Kidney (tissue), 22 donors: ENCODE measurements at places on chromosomes 11 and 22. TPM values are rescaled to one million over a fixed set of nuclear protein-coding genes. Genes with fewer than 3 reads are reported as not detected.

PATE2 gene
- not detected for total RNA-seq

PANX2 gene
- total RNA-seq = 1.0 TPM

GUCY1A2 gene
- total RNA-seq = 16.1 TPM

ASCC2 gene
- total RNA-seq = 51.3 TPM

SPINDOC gene
- 10.9 TPM for total RNA-seq

- peak; percentile 2 for DNase-seq
Measured at GRCh38 chr11:125627236-125627910, 2.4 kb downstream of the CHEK1 start.

DNA sequence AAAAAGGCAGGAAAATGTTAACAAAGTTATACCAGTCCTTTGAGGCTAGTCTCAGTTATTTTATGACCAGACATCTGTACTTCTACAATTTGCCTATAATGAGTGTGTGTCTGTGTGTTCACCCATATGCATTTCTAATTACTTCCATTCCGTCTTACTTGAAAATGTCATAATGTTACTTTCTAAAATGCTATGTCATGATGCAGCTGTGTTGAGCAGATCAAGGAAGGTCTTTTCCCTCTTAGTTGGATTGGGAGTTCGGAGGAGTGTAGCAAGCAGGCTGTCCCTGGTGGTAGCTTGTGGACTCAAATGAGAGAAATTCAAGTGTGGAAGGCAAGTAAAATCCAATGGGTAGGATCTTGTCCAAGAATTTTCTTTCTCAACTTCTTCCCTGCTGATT, 3.0 kb downstream of the SNX19 start:
- DNase-seq = no peak

DNA sequence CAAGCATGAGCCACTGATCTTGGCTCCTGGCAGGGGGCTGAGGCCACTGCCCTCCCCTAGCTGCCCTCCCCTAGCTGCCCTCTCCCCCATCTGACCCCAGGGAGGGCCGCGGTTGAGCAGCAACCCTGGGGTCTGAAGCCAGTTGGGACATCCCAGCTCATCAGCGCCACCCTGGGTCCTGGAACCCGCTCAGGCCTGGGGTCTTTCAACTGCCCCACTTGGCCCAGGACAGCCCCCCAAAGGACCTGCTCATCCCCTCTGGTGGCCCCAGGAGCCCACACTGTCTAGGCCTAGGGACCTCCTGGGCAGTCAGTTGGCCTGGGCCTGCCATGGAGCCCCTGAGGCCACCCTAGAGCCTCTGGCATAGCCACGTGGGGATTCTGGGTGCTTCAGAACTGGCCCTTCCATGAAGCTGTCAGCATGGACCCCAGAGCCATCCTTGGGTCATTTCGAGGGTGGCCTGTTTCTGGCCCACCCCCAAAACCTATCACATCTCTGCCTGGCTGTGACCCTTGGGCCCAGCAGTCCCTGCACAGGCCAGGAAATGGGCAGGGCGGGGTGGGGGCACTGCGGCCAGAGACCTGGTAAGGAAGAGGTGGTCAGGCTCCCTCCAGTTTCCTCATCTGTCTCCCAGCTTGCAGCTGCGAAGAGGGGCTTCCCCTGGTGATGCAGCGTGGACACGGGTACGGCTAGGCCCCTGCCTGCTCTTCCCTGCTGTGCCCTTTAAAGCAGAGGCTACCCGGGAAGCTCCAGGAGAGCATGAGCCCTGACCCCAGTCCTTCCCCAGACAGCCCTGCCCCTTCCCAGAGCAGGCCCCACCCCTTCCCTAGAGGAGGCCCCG, 37.9 kb downstream of the MUC2 start:
- DNase-seq = no peak

DNA sequence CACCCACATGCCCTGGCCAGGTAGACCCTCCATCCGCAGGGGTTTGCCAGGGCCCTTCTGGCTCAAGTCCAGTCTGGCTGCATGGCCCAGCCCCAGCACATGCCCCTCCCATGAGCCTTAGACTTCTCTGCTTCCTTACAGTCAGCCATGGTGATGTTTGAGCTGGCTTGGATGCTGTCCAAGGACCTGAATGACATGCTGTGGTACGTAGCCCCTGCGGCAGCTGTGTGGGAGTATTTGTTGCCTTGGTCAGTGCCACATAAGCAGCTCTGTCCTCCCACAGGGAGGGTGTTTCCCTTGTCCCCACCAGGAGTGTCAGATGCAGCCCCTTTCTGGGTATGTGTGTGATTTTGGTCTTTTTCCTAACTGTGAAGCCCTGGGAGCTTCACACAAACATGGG, 17.5 kb downstream of the CDC45 start:
- peak; percentile 74 for DNase-seq

DNA sequence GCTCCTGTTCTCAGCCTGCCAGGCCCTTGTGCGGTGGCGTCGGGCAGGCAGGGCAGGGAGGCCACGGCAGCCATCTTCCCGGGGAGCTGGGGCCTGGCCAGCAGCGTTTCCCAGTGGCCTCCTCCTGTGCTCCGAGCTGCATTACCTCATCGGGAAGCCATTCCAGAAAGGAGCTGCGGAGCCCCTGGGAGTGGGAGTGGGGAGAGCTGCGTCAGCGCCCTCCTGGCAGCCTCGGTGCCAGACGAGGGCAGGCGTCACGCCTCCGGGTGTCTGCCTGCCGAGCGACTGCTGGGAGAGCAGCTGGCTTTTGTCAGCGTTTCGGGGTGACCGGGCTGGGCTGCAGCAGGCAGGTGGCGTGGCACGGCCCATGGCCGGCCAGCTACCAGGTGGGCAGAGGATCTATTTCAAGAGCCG, 30.9 kb upstream of the WNT7B start:
- DNase-seq = peak; percentile 82

DNA sequence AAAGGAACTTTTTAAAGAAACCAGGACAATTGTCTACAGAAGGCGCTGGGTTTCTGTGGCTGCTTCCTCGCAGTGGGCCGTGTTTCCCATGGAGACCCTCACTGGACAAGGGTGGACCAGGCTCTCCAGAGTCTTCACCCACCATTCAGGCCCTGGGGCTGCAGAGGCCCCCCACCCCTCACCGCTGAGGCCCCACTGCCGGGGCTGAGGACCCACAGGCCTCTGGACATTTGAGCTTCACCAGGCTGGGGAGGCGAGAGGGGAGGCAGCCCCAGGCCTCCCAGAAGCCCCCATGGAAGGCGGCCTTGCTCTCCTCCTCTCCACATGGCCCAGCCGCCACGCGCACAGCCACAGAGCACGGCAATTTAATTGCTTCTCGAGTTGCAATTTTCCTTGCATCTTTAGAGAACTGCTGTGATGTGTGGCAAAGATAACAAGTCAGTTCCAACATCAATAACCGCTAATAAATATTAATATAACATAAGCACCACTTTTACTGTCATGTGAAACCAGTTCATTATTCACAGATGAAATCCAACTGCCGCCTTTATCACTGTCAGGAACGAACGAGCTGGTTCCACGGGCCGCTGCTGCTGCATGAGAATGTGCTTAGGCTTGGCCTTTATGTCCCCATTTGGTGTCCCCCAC, 81.0 kb downstream of the PHF21B start:
- peak; percentile 41 for DNase-seq

- no peak for DNase-seq
Measured at GRCh38 chr11:121240650-121241303, 51.8 kb upstream of the SC5D start.

GRCh38 chr11:18046116-18046777, at the start of gene TPH1:
TSS of gene TPH1 (minus strand) at chr11:18046269. CDS start at chr11:18040762, 5,507 bp downstream.
- peak; percentile 56 for DNase-seq

GRCh38 chr22:26768952-26769351, 111.6 kb downstream of the MIAT start:
- no peak for DNase-seq

GRCh38 chr22:41479671-41480396, 10.9 kb downstream of the ACO2 start:
- no peak for DNase-seq

GRCh38 chr11:35721651-35722282, 59.2 kb downstream of the TRIM44 start:
- no peak for DNase-seq

GRCh38 chr22:28574159-28574788, 105.4 kb downstream of the TTC28 start:
- no peak for DNase-seq

GRCh38 chr11:116557282-116557681, 215.5 kb downstream of the BUD13 start:
- no peak for DNase-seq

DNA sequence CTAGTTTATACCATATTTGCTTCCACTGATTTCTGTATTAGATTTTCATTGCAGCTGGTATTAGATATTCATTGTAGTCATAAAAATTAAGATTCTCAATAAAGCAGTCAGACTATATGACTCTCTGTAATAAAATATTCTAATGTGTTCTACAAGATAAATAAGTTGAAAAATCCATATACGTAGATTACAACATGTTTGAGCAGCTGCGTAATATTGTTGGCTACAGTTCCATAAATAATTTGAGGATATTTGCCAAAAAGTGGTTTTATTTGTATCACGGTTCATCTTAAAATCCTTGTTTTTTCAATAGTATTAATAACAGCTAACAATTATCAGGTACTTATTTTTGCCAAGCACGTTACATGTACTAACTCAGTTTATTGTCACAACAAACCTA, 668.6 kb upstream of the CCDC90B start:
- no peak for DNase-seq

- DNase-seq = no peak
Measured at GRCh38 chr22:47247579-47248240, 485.3 kb downstream of the TBC1D22A start.

DNA sequence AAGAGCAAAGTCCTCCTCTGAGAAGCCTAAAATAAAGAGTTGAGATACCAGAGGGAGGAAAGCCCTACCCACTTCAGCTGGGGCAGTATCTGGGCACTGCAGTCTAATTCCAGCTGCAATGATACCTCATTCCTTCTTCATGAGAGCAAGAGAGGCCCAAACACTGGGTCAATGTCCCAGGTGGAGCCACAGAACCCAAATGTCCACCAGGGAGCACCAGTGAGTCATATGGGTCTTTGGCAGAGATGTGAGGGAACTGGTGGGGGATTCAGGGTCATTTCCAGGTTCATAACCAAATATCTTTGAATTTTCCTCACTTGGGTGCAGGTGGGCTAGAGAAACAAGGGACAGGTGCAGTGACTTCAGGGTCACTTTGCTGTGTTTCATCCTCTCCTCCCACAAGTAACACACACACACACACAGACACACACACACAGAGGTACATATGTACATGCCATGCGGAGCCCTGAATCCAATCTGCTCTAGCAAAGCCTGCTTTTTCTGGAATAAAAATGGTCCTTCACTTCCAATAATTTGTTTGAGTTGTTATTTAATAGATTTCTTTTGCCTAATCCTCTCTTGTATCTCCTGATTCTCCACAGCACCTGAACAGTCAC, 585.4 kb downstream of the SOX6 start:
- peak; percentile 53 for DNase-seq

DNA sequence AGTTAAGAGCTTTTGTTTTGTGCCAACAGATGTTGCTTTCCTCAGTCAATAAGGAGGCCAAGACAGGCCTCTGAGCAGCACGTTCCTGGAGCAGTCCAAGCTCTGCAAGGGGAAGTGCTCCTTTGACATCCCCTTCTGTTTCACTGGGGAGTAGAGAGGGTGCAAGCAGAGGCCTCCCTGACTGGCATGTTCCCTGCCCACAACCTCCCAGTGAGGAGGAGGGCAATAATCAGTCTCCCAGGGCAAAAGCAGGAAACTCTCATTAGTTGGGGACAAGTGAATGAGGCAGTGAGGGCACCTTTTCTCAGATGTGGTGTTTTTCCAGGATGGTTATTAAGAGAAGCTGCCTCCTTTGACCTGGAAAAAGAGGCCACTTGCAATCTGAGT, 79.5 kb upstream of the ZBED5 start:
- no peak for DNase-seq

DNA sequence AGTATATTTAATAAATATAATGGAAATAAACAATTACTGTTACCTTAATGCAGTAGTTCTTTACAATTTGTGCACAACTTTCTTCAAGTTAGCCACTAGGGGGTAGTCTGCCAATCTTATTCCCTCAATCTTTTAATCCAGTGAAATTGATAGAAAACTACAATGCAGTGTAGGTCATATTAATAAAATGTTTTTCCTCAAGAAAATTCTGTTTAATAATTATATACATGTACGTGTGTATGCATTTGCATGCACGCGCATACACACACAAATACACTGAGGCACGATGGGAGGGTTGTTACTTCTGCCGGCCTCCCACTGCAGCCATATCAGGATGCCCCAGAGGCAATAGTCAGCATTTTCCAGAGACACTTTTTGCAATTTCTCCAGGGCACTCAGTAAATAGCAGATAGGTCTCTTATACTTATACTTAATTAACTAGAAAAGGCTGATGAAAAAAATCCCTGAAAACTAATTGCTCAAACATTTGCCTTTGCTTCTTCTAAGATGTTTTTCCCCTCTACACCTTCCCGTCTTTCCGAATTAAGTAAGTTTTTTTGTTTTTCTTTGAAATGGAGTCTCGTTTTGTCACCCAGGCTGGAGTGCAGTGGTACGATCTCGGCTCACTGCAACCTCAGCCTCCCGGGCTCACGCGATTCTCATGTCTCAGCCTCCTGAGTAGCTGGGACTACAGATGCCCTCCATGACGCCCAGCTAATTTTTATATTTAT, 3.1 kb downstream of the GAB2 start:
- peak; percentile 29 for DNase-seq

- no peak for DNase-seq
Measured at GRCh38 chr22:48450188-48450825, 1377.4 kb downstream of the BRD1 start.

DNA sequence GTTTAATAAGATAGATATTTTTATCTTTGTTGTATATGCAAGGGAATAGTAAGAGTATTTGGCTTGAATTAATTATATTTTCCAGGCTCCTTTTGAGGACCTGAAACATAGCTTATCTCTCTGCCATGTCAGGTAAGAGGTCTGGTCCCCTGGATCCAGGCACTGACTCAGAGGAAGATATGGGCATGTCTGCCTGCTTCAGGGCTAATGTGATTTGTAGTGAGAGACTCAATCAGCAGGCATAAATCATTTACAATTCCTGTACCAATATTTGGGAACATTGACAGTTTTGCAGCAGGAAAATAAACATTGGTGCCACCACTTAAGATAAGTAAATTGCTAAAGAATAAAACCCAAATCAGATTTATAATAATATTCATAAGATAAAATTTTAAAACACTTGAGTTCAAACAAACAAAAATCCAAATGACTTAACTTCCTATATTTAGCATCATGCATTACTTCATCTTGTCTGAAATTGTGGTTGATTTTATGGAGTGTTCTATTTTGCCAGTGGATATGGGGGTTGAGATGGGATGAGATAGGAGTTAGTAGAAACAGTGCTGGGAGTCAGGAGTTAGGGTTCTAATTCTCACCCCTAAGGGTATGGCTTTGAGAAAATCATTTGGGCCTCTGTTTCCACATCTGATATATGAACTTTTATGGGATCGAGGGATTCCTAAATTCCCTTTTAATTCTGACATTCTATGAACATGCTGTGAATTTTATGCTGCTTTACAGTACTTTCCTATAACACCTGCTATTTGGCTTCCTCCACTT, 5.1 kb upstream of the CALCA start:
- DNase-seq = no peak

DNA sequence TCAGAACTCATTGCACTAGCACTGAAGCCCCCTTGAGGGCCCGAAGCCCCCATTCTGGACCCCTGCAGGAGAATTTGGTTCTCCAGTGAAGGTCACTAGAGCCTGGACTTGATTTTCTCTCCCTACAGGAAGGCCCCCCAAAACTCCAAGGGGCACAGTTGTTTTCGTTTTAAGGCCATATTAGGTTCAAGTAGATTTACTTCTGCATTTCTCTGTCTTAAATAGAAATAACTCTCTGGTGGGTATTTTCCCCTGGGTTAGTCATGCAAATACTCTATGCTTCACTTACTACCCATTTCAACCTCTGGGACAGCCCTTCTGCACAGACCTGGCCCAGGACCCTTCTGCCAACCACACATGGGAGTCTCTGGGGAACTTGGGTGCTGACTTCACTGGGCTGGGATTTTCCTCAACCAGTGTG, 41.6 kb downstream of the WEE1 start:
- DNase-seq = no peak

- DNase-seq = no peak
Measured at GRCh38 chr11:109109571-109110315, 312.2 kb upstream of the C11orf87 start.
